ENCODE measurements at places on chromosomes 1 and 21. TPM values are rescaled to one million over a fixed set of nuclear protein-coding genes. Genes with fewer than 3 reads are reported as not detected.

Gene SMIM1
- total RNA-seq, result 0.55 TPM

Gene MAEL
- total RNA-seq, result not detected

Gene CRYAA
- not detected for total RNA-seq

Gene OLFML2B
- total RNA-seq, result 4.9 TPM

Gene HSD11B1
- 10.6 TPM for total RNA-seq

Gene ZBTB8B
- total RNA-seq, result not detected
